Non-pigmented ciliary epithelial cell (primary cell): ENCODE measurements at places on chromosomes 3 and 15.

DNA sequence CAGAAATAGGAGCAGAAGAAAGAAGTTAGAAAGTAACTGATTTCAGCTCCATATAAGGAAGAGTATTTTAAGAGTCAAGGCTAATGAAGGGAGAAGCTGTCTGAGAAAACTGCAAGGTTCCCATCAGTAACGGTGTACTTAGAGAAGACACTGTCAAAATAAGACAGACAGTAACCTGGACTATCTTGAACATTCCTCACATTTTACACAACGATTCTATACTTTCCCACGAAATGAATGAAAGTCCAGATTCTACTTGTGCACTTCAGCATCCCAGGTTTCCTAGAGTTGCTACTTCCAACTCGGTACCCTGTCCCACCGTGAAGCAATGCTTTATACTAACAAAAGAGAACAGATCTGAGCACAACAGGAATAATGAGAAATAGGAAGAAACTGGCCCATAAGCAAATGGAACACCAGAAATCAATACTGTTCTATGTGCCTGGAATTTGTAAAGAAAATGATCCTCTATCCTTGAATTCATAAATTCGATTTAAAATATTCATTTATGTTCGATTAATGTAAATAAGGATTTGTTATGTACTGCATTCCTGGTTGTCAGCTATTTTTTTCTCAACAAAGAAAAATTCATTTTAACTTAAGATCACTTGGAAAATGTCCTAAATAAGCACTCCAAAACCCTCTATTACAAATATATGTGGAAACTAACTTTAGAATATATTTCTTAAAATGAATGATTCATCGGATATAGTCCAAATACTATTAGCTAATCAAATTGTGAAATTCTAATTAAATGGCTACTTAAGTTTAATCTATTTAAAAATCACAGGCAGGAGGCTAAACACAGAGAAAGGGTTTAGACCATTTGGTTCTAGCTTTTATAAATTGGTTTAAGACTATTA is 1.5 kb downstream of the C3orf70 start:
- DNase-seq = no peak

DNA sequence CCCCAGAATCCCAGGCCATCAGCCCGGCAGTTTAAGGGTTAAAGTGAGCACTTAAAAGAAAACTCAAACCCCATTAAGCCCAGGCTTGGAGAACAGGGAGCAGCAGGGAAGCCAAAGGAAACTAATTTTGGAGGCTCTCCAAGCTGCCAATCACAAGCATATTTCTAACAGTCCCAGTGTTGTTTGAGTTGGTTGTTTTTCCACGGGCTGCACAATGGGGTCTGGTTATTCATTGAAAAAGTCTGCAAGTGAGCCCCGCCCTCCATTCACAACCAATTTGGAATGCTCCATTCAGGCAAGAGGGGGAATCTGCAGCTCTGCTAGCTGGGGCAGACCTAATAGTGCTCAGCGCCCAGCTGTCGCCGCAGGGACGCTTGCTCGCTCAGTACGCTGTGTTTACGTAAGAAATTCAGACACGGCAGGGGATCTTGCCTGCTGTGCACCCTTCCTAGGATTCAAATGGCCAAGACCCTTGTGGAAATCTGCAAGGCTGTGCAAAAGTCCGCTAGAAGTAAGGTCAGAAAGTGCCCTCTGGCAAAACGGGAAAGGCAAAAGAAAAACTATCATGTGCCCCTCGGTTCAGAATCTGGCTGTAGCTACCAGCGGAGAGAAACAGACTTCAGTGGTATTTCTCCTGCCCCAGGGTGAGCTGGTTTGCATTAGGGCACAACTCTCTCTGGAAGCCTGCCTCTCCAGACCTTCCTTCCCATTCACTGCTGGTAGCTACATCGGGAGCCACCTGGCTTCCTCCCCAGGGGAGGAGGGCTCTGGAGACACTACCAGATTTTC is 11.0 kb downstream of the ETV5 start:
- peak; percentile 61 for DNase-seq

DNA sequence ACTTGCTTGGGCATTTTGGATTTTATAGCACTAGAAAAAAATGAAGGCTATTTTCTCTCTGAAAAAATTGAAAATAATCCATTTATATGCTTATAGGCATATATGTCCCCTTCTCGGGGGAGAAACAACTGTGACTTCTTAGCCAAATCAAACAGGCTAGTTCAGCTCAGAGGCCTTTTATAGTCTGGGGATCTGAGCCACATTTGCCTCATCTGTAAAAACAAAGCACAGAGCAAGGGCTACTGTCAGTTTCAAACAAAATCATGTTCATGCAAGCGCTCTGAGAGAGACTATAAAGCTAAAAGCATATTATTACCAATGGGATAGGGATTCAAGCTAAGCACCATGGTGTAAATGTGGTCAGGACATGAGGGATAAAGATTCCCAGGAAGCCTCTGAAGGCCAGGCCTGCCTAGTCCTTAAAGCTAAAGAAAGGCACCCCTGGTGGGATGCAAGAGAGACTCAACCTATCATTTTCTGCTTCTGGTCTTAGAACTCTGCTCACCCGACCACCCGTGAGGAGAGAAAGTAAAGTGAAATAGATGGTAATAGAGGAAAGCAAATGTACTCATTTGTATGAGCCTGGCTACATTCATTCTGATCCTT is 51.0 kb upstream of the IL12A start:
- DNase-seq = no peak

DNA sequence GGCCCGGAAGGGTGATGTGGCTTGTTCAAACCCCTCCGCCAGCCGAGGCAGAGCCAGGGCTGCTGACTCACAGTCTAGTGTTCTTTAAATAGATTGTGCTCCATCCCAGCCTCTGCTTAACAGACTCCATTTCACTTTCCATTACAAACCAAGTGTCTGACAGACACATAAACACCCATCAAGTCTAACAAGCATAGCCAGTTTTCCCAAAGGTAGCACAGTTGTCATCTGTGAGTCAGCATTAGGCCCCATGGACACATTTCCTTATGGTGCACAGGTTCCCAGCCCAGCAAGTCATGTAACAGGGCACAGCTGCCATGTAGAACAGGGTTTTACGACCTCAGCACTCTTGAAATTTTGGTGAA is 109.9 kb upstream of the RAP2B start:
- peak; percentile 85 for DNase-seq

DNA sequence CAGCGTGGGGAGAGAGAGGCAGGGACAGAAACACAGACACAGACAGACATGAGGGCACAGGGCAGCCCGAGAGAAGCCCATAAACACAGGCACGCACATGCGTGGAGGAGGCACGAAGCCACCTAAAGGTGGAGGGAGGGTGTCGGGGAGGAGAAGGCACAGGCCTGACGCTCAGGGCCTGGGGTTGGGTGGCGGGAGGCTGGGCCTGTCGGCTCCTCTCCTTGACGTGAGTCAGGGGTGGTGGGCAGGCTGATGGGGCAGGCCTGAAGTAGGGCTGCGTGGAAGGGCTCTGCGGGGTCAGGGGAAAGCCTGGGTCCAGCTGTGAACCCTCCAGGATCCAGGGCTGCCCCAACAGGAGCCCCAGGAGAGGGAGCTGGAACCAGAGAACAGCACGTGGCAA is 74.2 kb downstream of the EPHB3 start:
- DNase-seq = no peak

DNA sequence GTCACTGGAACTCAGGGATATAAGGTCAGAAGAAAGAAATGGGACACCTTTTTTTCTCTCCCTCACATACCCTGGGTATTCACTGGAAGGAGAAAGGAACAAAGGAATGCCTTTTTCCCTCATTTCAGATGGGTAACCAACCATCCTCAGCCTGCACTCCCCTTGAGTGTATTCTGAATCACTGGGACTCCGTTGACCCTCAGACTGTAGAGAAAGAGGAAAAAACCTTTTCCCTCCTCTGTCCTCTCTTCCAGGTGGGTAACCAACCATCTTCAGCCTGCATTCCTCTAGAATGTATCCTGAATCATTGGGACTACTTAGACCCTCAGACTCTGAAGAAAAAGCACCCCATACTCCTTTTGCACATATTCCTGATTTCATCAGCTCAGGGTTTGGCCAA is 11.4 kb downstream of the PRR20G start:
- no peak for DNase-seq
